ENCODE measurements at places on chromosomes 12 and 14.

DNA sequence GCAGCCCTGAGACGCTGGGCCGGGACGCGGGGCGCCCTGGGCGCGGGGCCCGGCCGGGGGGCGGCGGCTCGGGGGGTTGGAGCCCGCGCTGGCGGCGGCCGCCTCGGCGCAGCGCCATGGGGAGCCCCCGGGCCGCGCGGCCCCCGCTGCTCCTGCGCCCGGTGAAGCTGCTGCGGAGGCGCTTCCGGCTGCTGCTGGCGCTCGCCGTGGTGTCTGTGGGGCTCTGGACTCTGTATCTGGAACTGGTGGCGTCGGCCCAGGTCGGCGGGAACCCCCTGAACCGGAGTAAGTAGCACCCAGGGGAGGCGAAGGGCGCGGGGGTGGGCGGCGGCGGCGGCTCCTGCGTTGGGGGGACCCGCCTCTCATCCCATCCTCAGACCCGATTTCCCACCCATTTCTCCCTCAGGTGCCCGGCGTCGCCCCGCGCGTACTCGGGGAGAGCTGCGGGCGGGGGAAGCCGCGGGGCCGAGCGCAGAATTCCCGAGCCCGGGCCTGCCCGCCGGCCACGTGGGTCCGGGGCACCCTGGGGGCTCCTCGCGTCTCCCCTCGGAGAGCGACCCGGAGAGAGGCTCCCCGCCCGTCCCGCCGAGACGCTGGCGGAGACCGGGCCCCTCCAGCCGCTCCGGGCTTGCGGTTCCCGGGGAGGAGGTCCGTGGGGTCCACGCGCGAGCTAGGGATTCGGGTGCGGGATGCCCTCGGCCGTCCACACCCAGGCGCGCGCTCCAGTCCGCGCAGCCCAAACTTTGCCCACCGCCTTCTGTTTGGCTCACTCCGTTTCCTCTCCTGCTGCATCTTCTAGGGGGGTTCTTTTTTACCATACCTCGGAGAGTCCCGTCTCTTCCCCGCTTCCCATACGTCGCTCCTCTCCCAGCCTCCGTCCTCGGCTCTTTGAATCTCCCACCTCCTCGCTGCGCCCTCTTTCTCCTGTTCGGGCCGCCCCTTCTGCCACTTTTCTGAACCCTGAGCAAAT, 807 bp downstream of the B4GALNT3 start:
- DNase-seq: no peak

DNA sequence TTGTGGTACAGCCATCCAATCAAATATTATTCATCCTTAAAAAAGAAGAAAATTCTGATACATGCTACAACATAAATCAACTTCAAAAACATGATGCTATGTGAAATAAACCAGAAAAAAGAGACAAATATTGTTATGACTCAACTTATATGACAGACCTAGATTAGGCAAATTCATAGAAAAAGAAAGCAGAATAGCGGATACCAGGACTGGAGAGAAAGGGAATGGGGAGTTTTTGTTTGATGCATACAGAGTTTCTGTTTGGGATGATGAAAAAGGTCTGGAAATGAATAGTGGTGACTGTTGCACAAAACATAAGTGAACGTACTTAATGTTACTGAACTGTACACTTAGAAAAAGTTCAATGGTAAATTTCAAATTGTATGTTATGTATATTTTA, 82.3 kb downstream of the SPPL3 start:
- no peak for DNase-seq

- DNase-seq: peak; percentile 23
Measured at GRCh38 chr14:88326352-88327103, 3.5 kb upstream of the KCNK10 start.

GRCh38 chr12:116898669-116899068, 12.1 kb upstream of the FBXW8 start:
- DNase-seq: no peak

DNA sequence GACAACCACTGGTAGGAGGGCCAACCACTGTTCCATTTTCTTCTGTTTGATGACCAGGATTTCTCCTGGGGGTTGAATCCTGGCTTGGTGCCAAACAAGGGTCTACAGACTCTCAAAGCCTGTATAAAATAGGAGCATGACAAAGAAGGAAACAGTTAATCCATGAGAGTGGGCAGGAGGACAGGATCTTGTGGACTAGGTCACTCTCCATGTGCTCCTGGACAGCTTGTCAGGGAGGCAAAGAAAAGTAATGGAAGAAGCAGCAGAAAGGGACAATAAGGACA, 243.7 kb downstream of the AKAP6 start:
- DNase-seq: no peak

DNA sequence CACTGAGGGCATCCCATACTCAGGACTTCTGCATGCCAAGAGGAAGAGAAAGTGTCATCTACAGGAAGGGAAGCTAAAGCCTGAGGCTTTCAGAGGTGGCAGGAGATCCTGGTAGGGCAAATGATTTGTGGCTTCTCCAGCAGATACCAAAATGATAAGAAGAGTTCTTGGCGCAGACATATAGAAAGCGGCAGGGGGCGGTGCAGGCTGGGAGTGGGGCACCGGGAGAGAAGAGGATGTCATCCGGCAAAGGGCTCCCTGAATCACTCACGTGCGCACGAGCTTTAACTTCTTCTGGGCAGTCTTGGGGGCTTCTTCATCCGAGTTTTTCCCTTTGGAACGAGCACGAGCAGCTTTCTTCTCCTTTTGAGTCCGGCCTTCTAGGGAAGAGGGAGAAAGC, 5.2 kb upstream of the ACRBP start:
- DNase-seq: no peak

DNA sequence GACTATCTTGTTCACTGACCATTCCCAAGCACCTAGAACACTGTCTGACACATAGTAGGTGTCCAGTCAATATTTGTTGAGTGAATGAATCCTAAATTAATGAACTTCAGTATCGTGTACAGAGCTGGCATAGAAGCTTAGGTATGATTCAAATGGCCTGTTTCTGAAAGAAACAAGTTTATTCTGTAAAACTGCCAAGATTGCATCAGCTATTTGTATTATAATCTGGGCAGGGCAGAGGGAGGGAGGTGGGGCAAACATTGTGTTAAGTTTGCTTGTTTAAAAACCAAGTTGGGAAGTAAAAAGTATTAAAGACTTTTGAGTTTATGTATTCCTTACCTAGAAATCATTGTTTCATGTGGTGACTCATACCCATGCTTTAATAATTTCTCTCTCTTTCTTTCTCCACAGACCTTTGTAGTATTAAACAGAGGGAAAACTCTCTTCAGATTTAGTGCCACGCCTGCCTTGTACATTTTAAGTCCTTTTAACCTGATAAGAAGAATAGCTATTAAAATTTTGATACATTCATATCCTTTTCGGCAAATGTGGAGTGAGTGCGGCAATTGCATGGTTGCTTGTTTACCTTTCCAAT, 92.8 kb downstream of the SCN8A start:
- no peak for DNase-seq

DNA sequence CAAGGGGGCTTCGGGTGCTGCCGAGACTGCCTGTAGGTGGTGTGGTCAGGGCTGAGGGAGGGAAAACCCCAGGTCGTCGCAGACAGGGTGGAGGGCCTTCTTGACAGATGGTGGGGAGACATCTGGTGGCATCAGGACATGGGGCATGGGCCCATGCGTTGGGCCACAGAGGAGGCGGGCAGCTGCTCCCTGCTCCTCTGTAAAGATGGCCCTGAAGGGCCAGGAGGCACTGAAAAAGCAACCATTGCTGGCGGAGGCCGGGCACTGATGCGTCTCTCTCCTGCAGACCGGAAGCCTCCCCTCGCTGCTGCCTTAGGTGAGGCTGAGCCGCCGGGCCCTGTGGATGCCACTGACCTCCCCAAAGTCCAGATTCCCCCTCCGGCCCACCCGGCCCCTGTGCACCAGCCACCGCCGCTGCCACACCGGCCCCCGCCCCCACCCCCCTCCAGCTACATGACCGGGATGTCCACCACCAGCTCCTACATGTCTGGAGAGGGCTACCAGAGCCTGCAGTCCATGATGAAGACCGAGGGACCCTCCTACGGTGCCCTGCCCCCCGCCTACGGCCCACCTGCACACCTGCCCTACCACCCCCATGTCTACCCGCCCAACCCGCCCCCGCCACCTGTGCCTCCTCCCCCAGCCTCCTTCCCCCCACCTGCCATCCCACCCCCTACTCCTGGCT, 28.8 kb downstream of the CCNK start:
- DNase-seq: no peak

DNA sequence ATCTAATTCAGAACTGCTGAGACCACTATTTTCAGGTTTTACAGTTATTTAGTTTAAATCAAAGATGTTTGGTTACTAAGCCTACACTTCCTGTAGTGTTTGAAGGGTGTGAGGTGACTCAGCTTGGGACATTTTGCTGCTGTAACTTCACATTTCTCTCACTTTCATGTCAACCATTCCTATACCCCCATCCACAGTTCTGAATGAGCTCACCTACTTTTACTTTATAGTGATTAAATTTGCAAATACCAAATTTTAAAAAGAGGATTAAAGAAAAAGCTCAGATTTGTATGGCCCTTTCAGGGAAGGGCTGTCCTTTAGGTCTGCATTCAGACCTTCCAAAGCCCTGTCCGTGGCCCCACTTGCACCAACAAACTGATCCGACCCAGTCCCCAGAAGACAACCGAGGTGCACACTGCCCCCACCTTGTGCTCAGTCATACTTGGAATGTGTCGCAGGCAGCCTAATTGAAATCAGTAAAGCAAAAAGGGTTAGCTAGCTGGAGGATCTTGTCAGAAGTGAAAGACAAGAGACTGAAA, 174.4 kb downstream of the MON2 start:
- DNase-seq: peak; percentile 70

All from mesendoderm (in vitro differentiated cells).